A375 (cell line): ENCODE measurements at places on chromosomes 1 and 21. TPM values are rescaled to one million over a fixed set of nuclear protein-coding genes. Genes with fewer than 3 reads are reported as not detected.

TRPM2 gene
- 11.1 and 11.2 TPM in 2 replicates for total RNA-seq

RAD54L gene
- total RNA-seq = 16.8 and 18.4 TPM in 2 replicates

VHLL gene
- total RNA-seq = 0.19 TPM in 1 of 2 replicates, not detected in the other

KRTAP20-4 gene
- total RNA-seq = not detected in 2 replicates

ADGRL4 gene
- total RNA-seq = 3.6 and 5.2 TPM in 2 replicates

ALPL gene
- 0.53 TPM in 1 of 2 replicates, not detected in the other for total RNA-seq

CAPN8 gene
- total RNA-seq = not detected in 2 replicates

GUCA2A gene
- not detected in 2 replicates for total RNA-seq

OR6K2 gene
- not detected in 2 replicates for total RNA-seq

CNIH3 gene
- 4.4 and 11.2 TPM in 2 replicates for total RNA-seq

VSIG8 gene
- total RNA-seq = not detected in 2 replicates

CD1B gene
- not detected in 2 replicates for total RNA-seq

AGO3 gene
- total RNA-seq = 27.8 and 28.9 TPM in 2 replicates

CFAP45 gene
- total RNA-seq = 1.1 and 2.5 TPM in 2 replicates

FAM3B gene
- total RNA-seq = 0.16 and 0.26 TPM in 2 replicates

ZNF648 gene
- 0.27 and 0.38 TPM in 2 replicates for total RNA-seq

GUCA2B gene
- not detected in 2 replicates for total RNA-seq

HFM1 gene
- 0.66 and 1.0 TPM in 2 replicates for total RNA-seq
